ENCODE measurements at places on chromosomes 3 and 15.

- no peak for DNase-seq
These were observed 66.1 kb upstream of the DLG1 start for GRCh38 chr3:197364410-197365071.

- no peak for DNase-seq
These were observed 31.3 kb upstream of the WNT5A start for GRCh38 chr3:55518451-55518850.

DNA sequence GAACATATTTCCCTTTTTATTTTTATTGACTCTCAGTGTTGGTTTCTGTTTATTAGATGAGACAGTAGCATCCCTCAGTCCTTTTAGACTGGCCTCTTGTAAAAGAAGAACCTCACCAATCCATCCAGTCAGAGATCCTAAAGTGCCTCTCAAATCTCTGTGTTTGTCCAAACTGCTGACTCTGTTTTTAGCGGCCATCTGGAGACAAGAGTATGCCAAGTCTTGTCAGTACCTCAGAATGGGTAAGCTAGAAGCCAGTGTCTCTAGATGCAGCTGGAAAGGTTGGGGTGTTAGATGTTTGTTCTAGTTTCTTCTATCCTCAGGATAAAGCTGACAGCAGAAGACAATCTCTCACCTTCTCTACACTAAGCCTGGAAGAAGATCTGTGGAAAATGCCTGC lies 537.7 kb upstream of the ZNF385D start:
- DNase-seq, result no peak

DNA sequence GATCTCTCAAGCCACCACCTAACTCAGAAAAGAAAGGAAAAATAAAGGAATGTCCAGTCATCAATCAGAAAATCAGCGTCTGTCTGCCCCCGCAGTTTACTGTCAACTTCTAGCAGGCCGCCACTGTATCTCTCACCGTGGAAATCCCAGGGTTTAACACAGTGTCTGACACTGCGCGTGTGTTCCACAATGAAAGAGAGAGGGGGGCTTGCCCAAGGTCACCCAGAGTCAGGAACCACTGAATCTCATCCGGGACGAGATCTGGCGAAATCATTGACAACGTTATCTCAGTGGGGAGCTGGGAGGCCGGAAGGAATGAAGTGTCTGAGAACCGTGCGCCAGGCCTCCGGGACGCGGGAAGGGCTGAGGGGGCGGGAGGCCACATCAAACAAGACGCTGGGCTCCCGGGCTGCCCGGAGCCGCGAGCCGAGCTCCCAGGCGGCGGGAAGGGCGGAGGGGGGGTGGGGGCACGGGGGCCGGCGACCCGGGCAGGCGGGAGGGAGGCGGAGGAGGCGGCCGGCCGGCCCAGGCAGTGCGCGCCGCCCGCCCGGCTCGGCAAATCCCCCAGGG lies 2.2 kb upstream of the HES1 start:
- DNase-seq, result no peak

- DNase-seq, result no peak
These were observed 77.6 kb downstream of the BFSP2 start for GRCh38 chr3:133477487-133477886.

- DNase-seq, result no peak
These were observed 288.3 kb downstream of the CNTN6 start for GRCh38 chr3:1380926-1381646.

GRCh38 chr3:52469001-52469400 lies 13.6 kb downstream of the NISCH start:
- DNase-seq, result no peak

DNA sequence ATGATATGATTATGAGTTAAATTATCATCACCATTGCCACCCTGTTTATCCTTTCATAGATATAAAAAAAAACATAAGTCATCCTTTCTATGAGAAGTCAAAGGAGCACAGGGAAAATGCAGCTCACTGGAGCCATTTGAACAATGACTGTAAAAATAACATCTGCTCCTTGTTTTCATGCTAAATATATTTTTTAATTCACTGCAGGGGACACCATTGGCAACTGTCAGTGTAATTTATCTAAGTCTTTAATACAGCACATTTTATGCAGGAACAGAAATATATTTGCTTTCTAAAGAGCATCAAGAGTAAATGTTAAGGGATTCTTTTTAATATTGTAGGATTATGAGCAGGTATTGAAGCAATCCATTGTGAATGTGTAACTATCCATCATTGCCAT lies 371.3 kb downstream of the ZBBX start:
- no peak for DNase-seq
